Heart right ventricle (tissue), 16 donors: ENCODE measurements at places on chromosomes 4 and X. TPM values are rescaled to one million over a fixed set of nuclear protein-coding genes. Genes with fewer than 3 reads are reported as not detected.

The UGT2B17 gene
- not detected for total RNA-seq

DNA sequence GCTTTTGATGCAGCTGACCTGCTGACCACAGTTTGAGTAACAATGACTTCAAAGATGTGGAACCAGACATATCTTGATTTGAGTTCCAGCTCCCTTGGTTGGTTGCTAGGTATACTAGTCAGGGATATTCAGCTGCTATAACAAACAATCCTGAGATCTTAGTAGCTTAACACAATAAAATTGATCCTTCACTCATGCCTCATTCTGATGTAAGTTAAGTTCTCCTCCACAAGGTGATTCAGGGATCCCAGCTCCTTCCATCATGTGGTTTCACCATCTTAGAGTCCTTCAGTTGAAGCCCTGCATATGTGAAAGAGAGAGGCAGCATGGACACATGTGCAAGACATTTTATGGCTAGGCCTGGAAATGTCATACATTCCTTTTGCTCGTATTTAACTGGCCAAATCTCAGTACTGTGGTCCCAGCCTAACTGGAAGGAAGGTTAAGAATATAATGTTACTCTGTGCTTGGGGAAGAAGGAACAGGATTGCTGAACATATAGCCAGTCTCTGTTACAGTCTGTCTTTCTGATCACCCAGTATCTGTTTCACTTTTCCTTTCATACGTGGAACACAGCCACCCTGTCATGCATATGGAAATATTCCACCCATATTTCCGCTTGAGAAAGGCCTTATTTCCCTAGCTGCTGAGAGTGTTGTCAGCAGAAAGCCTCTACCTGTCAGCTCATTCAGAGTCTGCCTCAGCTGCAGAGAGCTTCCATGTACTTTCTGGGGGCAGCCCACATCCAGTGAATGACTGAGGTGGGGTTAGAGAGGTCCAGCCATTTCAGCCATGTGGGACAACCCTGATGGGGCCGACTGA lies 7.1 kb downstream of the SMIM9 start:
- H3K27me3 ChIP-seq, result no peaks in the 10 kb centered on the region
- no peak overlapping the region for H3K27ac ChIP-seq
- H3K4me1 ChIP-seq, result no peaks in the 10 kb centered on the region
- no peaks in the 10 kb centered on the region for H3K36me3 ChIP-seq
- no peak for DNase-seq
- H3K4me3 ChIP-seq, result no peak overlapping the region

DNA sequence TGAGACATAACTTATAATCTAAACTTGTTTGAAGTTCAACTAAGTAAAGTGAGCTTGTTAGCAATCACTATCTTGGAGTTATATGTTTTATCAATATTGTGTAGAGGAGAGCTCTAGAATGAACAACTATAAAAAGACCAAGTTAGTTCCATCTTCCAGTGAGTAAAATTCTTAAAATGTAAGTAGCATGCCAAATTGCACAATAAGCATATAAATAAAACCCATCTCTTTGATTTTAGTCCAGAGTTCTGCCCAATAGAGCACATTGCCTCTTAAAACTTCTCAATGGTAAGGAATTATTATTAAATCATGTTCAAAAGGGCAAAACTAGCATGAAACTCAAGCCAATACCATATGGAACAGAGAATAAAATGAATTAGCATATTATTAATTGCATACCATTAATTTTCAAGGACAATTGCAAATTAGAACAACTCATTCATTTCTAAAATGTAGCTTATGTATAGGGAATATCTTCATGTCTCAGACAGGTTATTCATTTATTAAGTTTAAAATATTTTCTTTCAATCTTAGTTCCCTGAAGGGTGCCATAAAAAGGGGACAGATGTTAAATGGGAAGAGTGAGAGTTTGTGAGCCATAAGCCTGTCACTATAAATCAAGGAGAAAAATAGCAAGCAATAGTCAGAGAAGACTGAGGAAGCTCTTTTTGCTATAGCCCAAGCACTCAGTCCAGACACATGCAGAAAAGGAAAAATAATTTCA lies 507.6 kb downstream of the CENPC start:
- DNase-seq, result no peak
- no peak overlapping the region for H3K27ac ChIP-seq
- H3K36me3 ChIP-seq, result no peaks in the 10 kb centered on the region
- no peaks in the 10 kb centered on the region for H3K4me1 ChIP-seq
- no peak overlapping the region for H3K4me3 ChIP-seq

GRCh38 chr4:182307746-182308145 lies 64.5 kb downstream of the TENM3 start:
- no peaks in the 10 kb centered on the region for H3K36me3 ChIP-seq
- no peak overlapping the region for H3K4me3 ChIP-seq
- H3K27me3 ChIP-seq, result no peaks in the 10 kb centered on the region
- no peak overlapping the region for H3K27ac ChIP-seq
- H3K4me1 ChIP-seq, result no peaks in the 10 kb centered on the region

DNA sequence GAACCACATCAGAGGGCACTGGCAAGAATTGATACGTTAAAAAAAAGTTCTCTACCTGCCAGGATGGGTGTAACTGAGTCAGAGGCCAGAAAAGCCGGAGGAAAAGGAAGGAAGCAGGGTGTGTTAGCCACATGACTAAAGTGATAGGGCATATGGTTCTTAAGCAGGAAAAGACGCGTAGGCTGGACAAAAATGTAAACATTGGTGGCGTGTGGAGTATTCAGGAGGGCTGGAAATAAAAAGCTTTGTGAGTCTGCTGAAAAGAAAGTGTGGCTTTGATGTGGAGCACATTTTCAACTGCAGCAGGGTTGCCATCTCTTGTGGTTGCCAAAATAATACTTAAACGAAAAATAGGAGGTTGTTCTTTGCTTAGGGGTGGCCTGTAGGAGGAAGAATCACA lies 186.5 kb upstream of the RPL34 start:
- no peaks in the 10 kb centered on the region for H3K4me1 ChIP-seq
- H3K27ac ChIP-seq, result peak overlapping the region; percentile 41
- H3K36me3 ChIP-seq, result no peaks in the 10 kb centered on the region
- H3K27me3 ChIP-seq, result no peaks in the 10 kb centered on the region
- DNase-seq, result no peak

DNA sequence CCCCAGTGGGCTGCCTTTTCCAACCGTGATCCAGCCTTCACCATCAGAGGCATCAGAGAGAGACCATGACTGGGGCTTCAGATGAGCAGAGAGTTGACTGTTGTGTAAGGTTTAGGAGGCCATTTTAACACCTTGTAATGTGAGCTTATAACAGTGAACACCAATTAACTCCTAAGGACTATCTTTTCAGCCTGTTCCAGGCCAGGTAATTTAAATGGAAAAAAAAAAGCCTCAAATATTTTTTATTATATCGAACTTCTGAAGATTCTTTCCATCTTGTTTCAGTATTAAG lies 13.3 kb upstream of the ELOVL6 start:
- no peak overlapping the region for H3K4me3 ChIP-seq
- no peaks in the 10 kb centered on the region for H3K36me3 ChIP-seq
- H3K27ac ChIP-seq, result no peak overlapping the region
- DNase-seq, result no peak

DNA sequence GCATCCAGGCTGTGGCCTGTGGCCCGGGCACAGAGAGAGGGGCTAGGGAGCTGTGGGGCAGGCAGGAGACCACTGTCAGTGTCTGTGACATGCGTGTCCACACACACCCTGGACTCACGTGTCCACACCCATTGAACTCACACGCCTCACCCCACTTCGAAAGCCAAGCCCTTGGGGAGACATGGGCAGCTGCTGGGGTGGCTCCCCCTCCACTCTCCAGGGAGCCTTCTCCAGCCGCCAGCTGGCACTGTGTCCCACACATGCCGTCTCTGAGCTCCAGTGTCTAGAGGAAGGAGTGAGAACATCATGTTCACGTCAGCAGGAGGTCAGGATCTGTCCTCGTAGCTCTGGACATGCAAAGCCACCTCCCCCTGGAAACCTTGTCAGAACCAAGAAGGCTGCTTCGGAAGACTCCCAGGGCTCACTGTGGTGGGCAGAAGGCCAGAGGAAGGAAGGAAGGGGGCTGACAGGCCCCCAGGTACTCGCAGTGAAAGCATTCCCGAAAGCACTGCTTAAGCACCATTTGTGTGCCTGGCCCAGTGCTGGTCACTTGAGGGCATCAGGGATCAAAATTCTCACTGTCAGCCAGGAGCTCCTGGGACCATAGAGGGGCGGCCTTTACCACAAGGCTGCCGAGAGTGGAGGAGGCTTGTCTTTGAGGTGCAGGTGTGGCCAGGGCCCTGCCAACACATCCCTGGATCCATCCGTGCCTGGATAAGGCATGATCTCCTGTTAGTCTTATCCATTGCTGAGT lies 61.4 kb downstream of the HTRA3 start:
- peak; percentile 47 for DNase-seq
- H3K4me3 ChIP-seq, result no peak overlapping the region
- peaks cover 18% of the 10 kb centered on the region for H3K4me1 ChIP-seq
